ENCODE measurements at places on chromosomes 4 and X.

DNA sequence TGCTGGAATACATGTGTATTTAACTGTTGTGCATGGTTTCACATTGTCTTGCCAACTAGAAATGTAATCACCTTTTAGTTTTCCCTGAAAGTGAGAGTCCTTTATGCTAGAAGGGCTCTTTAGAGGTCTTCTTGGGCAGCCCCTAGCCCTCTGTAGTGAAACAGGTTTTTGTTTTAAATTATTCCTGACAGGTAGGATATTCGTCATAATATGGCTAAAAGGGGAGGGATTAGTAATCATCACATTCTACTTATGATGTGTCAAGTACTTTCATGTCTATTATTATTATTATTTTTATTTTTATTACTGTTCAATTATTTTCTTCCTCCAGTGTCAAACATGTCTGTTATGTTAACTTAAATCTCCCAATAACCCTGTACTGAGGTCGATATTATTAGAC, 35.5 kb downstream of the MSN start:
- no peak for DNase-seq

GRCh38 chr4:156975686-156976085, 4.1 kb upstream of the PDGFC start:
- no peak for DNase-seq

DNA sequence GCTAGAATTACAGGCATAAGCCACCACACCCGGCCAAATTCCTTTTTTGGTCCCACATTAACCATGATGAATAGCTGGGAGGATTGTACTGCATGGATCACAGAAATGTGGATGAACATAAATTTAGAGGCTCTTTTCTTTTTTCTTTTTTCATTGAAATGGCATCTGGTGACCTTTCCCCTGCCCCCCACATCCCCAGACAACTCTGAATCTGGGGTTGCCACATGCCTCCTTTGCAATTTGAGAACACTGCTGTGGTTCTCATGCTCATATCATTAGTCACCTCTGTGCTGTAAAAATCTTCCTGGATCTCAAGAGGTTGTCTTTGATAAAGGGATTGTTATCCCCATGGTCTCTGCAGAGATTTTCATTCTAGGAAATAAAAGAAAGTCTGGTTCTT, 22.8 kb upstream of the FMR1NB start:
- no peak for DNase-seq

DNA sequence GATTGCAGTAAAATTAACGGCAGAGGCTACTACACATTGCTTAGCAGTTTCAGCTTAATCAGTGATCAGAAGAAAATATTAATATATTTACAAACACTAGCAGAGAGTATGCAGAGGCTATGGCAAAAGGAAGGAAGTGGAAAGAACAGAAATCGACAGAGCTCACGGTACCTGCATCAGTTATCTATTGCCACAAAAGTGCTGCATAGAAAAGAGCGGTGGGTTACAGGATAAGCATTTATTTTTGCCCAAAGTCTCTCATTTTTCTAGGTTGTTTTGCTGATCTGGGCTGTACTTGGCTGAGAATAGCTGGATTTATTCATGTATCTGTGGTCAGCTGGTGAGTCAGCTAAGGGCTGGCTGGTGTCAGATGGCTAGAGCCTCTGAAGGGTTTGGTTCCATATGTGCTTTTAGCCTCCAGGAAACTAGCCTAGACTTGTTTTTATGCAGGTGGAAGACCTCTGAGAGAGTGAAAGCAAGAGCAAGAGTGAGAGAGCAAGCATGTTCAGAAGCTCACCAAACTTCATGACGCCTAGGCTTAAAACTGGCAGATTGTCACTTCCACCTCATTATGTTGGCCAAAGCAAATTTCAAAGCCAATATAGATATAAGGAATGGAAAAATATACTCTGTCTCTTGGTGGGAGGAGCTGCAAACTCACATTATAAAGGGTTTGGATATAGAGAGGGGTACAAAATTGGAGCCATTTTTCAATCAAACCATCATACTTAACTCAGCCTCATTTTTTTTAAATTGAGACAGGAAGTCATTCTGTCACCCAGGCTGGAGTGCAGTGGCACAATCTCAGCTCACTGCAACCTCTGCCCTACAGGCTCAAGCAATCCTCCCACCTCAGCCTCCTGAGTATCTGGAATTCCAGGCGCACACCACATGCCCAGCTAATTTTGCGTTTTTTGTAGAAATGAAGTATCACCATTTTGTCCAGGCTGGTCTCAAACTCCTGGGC, 153.2 kb upstream of the RPL34 start:
- no peak for DNase-seq

GRCh38 chrX:13752646-13753045, 18.1 kb downstream of the OFD1 start:
- no peak for DNase-seq

DNA sequence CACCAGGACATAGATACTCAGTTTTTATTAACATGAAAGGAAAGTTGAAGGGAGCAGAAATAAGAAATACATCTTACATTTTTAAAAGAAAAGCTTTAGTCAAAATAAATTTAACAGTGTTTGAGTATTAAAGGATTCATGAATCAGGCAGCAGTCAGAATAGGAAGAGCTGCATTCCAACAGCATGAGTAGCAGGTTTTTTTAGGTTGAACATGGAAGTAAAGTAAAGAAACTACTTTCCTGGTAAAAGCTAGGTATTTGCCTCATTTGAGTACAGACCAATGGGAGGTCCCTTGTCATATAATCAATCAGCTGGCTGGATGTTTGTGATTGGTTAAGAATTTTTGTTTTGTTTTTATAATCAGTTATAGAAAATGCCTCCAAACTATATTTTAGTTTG, 645.9 kb upstream of the INTU start:
- DNase-seq, result no peak

GRCh38 chr4:37471971-37472370, 214.2 kb downstream of the RELL1 start:
- no peak for DNase-seq

DNA sequence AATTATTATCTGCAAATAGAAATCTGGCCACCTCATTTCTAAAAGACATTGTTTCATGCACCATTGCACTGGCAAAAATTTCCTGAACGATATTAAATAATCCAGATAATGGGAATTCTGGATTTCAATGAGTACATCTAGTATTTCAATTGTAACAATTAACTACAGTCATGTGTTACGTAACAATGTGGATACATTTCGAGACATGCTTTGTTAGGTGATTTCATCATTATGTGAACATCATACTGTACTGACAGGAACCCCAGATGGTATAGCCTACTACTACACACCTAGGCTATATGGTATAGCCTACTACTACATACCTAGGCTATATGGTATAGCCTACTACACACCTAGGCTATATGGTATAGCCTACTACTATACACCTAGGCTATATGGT, 14.8 kb downstream of the LAMTOR3 start:
- DNase-seq, result no peak

DNA sequence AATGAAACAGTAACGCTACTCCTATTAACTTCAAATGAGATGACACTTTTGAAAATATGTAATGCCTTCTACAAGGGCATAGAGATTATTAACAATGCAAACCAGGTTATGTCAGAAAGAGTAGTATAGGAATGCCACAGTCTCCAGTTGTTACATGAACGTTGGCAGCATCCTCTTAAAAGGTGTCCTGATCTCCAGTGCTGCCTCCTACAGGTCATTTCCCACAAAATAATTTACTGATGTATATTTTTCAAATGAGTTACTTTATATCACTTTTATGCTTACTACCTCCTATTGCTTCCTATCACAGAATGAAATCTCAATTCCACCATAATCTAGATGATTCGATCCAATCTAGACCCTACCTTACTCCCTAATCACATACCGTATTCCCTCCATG, 195.2 kb upstream of the EPHA5 start:
- no peak for DNase-seq

DNA sequence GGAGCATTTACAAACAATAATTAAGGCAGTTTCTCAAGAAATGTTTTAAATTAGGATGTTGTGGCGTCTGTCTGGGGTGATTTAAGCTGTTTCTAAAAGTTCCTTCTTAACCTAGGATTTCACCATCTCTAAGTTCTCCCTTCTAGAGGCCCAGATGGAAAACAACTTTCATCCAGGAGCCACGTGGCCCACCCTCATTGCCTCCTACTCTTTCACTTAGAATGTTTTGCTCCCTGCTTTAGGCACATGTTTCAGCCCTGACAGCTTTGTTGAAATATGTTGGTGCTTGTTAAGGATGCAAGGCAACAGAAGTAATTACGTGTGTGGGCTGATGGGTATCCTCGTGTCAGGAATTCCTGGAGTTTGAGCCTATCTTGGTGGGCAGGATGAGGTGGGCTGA, 131.3 kb downstream of the GUCY2F start:
- no peak for DNase-seq

DNA sequence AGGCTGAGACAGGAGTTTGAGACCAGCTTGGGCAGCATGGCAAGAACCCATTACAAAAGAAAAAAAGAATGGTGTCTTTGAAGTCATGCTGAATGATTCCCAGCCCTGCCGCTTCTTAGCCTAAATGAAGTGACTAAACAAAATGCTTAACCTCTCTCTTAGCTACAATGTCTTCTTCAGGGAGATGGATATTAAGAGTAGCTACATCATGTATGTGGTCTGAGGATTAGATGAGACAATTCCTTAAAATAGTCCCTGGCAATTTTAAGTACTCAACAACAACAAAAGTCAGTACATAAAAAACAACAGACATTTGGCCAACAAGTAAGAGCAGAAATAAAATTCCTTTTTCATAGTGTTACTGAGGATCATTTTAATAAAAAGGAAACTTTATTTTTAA, 64.3 kb upstream of the COX18 start:
- no peak for DNase-seq

- DNase-seq, result no peak
These were observed 49.5 kb downstream of the JADE3 start for GRCh38 chrX:46961574-46962283.
